ENCODE measurements at places on chromosomes 2 and 18.

GRCh38 chr2:27281855-27282559 is at the start of gene TRIM54:
Gene TRIM54 (plus strand): TSS chr2:27282429. CDS start chr2:27282732, 303 bp downstream.
- no peak for DNase-seq

- DNase-seq: no peak
Measured at GRCh38 chr2:233131936-233132720, 72.0 kb downstream of the INPP5D start.

DNA sequence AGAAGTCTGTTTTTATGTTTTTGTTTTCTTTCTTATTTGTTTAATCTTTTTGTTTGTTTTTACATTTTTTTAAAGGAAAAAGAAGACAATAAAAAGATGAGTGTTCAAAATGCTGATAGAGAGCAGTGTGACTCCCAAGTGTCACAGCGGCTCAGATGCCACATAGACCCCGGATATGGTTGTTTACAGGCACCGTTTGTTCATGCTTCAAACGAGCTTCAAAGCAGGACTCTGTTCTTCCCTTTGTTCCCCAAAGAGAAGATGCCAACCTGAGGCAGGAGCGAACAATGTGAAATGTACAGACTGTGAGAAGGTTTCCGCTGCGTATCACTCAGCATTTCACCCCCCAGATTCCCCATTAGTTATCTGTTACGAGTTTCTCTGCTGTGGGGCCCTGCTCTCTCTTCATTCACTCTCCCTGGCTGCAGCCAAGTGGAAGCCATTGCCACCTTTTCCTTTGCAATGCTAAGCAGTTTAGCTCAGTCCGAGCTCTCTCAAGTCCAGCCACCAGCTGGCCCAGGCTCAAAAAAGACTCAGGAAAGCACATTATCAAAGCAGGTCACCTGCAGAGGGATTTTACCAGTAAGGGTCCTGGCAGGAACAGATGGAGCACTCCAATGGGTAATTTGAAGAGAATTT is 36.4 kb upstream of the PHLPP1 start:
- no peak for DNase-seq

DNA sequence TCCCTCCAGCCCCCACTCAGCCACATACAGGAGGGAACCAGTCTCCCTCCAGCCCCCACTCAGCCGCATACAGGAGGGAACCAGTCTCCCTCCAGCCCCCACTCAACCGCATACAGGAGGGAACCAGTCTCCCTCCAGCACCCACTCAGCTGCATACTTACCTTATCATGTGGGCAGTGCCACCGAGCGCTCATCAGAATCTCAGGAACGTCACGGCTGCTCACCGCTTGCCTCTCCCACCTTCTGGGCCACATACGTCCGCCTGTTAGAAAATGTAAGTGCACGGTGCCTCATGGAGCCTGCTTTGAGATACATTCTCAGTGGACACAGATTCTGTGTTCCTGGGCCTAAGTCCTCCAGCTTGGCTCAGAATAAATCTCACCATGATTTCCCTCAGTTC is 124.8 kb downstream of the PXDN start:
- DNase-seq: no peak

GRCh38 chr18:62844850-62845643 is 129.7 kb downstream of the PHLPP1 start:
- no peak for DNase-seq

- peak; percentile 32 for DNase-seq
Measured at GRCh38 chr18:24726727-24727492, 266.5 kb downstream of the HRH4 start.

GRCh38 chr2:33131111-33131510 is 184.4 kb downstream of the LTBP1 start:
- DNase-seq: no peak

DNA sequence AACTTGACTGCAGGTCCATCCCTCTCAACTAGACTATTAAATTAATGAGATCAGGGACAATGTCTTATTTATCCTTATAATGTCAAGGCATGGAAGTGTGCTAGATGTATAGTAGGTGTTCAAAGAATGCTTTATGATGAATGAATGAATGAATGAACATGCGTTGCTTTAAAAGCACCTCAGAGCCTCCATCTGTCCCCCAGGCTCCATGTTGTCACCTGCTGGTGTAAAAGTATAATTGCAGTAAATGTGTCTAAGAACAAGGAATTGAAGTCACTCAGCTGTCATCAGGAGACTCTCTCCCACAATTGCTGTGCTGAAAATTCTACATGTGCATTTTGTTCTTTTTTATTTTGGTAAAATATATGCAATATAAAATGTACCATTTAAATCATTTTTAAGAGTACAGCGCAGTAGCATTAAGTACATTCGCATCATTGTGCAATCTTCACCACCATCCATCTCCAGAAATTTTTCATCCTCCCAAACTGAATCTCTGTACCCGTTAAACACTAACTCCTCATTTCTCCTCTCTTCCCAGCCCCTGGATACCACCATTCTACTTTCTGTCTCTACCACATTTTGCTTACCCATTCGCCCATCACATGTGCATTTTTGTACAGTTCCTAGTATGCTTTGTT is 52.6 kb downstream of the GNAL start:
- DNase-seq: no peak

DNA sequence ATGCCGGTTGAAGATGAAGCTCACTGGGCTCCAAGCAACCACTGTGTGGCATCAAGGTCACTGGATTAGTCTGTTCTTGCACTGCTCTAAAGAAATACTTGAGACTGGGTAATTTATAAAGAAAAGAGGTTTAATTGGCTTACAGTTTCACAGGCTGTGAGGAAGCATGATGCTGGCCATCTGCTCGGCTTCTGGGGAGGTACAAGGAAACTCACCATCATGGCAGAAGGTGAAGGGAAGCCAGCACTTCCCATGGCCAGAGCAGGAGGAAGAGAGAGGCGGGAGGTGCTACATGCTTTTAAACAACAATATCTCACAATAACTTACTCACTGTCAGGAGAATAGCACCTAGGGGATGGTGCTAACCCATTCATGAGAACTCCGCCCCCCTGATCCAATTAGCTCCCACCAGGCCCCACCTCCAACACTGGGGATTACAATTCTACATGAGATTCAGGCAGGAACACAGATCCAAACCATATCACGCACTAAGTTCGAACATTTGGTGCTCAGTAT is 109.7 kb upstream of the MGAT5 start:
- DNase-seq: no peak

- no peak for DNase-seq
Measured at GRCh38 chr2:200431996-200432705, 77.7 kb downstream of the KCTD18 start.

DNA sequence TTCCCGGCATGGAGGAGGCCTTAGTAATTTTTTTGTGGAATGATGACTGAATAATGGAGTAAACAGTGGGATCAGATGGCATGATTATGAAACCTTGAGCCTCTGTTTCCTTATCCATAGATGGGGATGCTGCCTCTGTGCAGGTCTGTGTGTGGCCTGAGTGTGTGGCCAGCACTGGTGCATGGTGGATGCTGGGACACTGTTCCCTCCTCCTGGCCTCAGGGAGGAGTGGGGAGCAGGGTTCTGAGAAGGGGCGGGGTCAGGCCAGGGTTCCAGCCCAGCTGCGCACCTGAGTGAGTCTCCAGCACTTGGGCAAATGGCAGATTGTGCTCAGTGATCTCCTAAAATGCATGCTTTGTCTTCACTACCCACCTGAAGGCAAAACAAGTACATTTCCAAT is 66.4 kb downstream of the DCDC2C start:
- no peak for DNase-seq

- no peak for DNase-seq
Measured at GRCh38 chr2:63034526-63034925, 16.1 kb upstream of the OTX1 start.

DNA sequence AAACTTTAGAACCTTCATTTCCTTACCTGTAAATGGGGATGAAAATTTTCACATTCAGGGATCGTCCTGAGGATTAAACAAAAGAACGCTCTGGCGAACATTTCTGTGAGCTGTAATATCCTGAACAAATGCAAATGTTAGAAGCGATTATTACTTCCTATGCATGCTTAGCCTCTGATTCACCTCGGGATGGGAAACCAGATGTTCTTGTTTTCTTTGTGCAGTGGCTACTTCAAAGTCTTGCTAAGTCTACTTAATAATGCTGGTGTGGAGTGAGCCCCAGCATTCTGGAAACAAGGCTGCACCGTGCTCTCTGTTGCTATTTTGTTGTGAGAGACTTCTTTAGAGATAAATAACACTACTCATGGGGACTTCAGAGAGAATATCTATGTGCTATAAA is 119.1 kb upstream of the PELI1 start:
- no peak for DNase-seq

- DNase-seq: no peak
Measured at GRCh38 chr2:187989925-187990623, 301.6 kb upstream of the GULP1 start.

DNA sequence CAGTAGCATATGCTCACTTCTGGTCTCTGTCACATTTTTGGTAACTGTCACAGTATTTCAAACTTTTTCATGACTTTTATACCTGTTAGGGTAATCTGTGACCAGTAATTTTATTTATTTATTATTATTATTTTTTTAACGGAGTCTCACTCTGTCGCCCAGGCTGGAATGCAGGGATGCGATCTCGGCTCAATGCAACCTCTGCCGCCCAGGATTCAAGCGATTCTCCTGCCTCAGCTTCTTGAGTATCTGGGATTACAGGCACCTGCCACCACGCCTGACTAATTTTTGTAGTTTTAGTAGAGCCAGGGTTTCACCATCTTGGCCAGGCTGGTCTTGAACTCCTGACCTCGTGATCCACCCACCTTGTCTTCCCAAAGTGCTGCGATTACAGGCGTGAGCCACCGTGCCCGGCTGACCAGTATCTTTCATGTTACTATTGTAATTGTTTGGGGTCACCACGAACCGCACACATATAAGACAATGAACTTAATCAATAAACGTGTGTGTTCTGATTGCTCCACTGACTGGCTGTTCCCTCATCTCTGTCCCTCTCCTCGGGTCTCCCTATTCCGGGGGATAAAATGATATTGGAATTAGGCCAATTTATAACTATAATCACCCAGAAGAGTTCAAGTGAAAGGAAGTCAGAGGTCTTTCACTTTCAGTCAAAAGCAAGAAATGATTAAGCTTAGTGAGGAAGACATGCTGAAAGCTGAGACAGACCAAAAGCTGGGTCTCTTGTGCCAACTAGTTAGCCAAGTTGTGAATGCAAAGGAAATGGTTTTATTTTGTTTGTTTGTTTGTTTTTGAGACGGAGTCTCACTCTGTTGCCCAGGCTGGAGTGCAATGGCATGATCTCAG is 22.9 kb downstream of the TGIF1 start:
- no peak for DNase-seq

GRCh38 chr2:219441451-219442255 is 7.0 kb downstream of the SPEG start:
- DNase-seq: no peak

- no peak for DNase-seq
Measured at GRCh38 chr18:58903533-58903932, 38.9 kb downstream of the ZNF532 start.
